ENCODE measurements at places on chromosomes 7 and 10. TPM values are rescaled to one million over a fixed set of nuclear protein-coding genes. Genes with fewer than 3 reads are reported as not detected.

AQP1 gene
- total RNA-seq, result 517 TPM

- H3K4me3 ChIP-seq, result no peak overlapping the region
- H3K27ac ChIP-seq, result no peak overlapping the region
- no peak for DNase-seq
- no peaks in the 10 kb centered on the region for H3K36me3 ChIP-seq
Measured at GRCh38 chr7:90764848-90765570, 168.9 kb downstream of the CDK14 start.

DNA sequence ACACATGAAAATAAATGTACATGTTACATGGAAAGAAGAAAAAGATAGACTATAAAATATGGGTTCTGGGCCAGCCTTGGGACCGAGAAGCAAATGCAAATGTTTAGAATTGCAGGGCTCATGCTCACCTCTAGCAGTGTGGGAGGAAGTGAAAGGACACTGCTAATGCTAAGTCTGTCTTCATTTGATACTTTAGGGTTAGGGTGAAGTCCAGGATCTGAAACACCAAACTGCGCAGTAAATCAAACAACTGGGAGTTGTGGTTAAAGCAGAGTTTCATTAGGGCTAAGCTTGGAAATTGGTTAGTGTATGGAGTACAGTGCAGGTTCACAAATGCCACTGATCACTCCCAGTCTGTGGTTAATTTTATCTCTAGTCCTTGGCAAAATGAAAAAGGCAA, 73.2 kb upstream of the PDK4 start:
- H3K36me3 ChIP-seq, result no peaks in the 10 kb centered on the region
- no peak for DNase-seq
- no peaks in the 10 kb centered on the region for H3K27me3 ChIP-seq
- H3K4me3 ChIP-seq, result no peak overlapping the region
- H3K27ac ChIP-seq, result no peak overlapping the region

DNA sequence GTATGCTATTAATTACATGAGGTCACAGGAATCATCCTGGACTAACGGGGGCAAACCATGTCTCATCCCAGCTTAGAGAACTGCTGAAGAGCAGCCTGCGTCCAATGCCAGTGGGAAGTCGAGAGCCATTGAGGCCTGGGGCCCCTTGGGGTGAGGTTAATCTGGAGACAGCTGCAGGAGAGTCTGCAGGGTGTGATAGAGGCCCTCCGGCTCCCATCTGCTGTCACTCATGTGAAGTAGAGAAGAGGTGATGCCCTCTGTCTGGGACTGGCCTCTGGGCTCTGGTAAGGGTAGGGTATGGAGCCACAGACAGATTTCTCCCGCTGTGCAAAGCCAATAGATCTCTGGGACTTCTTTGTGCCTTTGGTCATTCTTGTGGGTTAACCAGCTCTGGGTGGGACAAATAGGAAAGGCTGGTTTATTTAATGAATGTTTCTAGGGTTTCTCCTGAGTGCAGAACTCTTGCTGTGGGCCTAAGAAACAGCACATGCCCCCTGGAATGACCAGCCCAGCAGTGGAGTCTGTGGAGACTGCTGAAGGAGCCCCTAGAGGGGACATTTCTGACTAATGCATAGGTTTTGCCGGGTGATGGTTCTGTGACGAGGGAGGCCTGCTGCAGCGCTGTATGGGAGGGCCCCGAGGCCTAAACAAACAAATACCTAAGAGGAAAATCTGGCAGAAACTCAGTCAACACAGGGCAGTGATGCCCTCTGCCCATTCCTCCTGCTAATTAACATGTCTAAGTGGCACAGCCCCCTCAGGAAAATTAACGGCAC, 34.5 kb downstream of the CRHR2 start:
- no peaks in the 10 kb centered on the region for H3K36me3 ChIP-seq
- H3K27ac ChIP-seq, result no peak overlapping the region
- no peaks in the 10 kb centered on the region for H3K27me3 ChIP-seq
- DNase-seq, result peak; percentile 46

DNA sequence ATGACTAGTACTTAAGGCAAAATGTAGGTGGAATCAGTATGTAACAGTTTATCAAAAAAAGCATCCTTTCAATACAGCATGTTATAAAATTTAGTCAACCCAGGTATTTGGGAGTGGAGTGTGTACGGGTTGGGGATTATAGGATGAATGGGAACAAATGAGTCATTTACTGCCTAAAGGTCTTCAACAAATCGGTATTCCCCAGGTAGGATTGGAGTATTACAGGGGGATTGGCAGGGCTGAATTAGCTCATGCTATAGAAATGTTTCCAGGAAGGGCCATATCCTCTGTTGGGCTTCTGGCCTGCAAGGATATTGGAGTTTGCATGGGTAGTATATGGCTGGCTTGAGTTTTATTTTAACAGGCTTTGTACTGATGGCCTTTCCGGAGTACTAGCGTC, 723.7 kb downstream of the SORCS1 start:
- no peaks in the 10 kb centered on the region for H3K4me1 ChIP-seq
- DNase-seq, result no peak
- no peaks in the 10 kb centered on the region for H3K36me3 ChIP-seq
- H3K4me3 ChIP-seq, result no peak overlapping the region
- no peak overlapping the region for H3K27ac ChIP-seq

DNA sequence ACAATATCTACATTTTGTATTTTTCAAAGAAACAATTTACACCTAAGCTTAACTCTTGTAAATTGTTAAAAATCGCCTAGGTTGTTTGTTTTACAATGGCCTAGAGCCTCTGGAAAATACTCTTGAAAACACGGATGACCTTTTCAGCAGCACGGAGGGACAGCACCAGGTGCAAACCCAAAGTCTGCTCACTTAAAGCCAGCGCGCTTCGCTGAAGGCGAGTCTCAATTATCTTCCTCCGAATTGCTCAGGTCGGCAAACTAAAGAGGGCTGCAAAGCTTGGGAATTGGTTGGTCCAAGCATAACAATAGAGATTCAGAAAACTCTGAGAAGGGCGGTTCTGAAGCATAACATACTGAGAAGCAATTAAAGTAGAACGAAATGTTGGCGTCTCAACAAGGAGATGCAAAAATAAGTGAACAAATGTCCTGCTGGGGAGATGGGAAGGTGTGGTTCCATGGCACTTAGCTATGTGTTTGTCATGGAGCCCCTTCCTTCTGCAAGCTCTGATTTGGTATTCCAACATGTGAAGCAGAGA, 139.9 kb upstream of the PITRM1 start:
- no peaks in the 10 kb centered on the region for H3K27me3 ChIP-seq
- no peaks in the 10 kb centered on the region for H3K36me3 ChIP-seq
- no peaks in the 10 kb centered on the region for H3K4me1 ChIP-seq
- no peak for DNase-seq
- H3K4me3 ChIP-seq, result no peak overlapping the region
- no peak overlapping the region for H3K27ac ChIP-seq

- H3K27ac ChIP-seq, result no peak overlapping the region
- H3K36me3 ChIP-seq, result no peaks in the 10 kb centered on the region
- no peak overlapping the region for H3K4me3 ChIP-seq
- no peaks in the 10 kb centered on the region for H3K27me3 ChIP-seq
- no peaks in the 10 kb centered on the region for H3K4me1 ChIP-seq
Measured at GRCh38 chr10:111439034-111439842, 362.4 kb downstream of the ADRA2A start.

DNA sequence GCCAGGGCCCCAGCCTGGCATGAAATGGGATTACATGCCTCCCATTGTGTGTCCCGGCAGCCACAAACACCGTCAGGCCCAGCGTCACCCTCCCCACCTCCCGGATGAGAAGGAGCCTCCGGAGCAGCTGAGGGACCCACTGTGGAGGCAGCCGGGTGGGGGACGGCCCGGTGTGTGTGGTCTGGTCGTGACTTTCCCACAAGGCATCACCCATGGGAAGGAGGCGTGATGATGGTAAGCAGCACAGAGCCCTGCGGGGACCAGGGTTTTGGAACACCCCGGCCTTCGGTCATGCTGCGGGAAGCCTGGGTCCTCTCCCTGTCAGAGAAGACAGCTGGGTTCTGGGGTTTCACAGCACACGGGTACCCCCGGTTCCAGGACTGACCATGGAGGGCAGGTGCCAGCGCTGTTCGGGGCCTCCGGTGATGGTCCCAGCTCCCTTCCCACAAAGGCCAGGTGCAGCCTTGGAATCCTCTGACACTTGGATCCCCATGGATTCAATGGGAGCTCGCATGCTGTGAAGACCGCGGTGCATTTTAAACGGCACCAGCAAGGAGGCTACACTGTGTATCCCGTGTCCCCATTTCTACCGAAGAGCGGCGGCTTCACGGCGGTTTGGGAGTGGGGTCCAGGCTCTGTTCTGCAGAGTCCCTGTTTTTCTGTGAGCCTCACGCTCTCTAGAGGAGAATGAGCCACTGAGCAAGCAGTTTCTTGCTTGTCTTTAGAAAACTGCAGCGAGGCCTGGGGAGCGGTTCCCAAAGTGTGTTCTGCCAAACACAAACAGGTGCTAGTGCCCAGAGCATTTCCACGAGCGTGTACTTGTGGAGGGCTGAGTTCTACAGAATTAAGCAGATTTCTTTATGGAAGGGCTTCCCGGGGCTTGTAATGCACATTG, 336.0 kb downstream of the ADARB2 start:
- no peak overlapping the region for H3K27ac ChIP-seq
- no peaks in the 10 kb centered on the region for H3K36me3 ChIP-seq
- no peak overlapping the region for H3K4me3 ChIP-seq
- DNase-seq, result peak; percentile 40

Data from right atrium auricular region (tissue), 2 donors.